ENCODE measurements at places on chromosomes 4 and X. TPM values are rescaled to one million over a fixed set of nuclear protein-coding genes. Genes with fewer than 3 reads are reported as not detected.
A peak's percentile ranks its signal among the peaks of the same experiment; 100 is the strongest.

Gene ODAM
- polyA plus RNA-seq, result not detected

- H3K27ac ChIP-seq, result no peak overlapping the region
- no peak for DNase-seq
- no peaks in the 10 kb centered on the region for H3K36me3 ChIP-seq
- H3K27me3 ChIP-seq, result no peaks in the 10 kb centered on the region
- no peaks in the 10 kb centered on the region for H3K4me1 ChIP-seq
These were observed 145.5 kb downstream of the SHOX start for GRCh38 chrX:776061-776460.

- DNase-seq, result peak; percentile 95
- H3K36me3 ChIP-seq, result no peaks in the 10 kb centered on the region
- H3K4me1 ChIP-seq, result peaks cover 19% of the 10 kb centered on the region
- no peaks in the 10 kb centered on the region for H3K27me3 ChIP-seq
- peak within 1 kb of the TSS; percentile 87 for H3K27ac ChIP-seq
- peak within 1 kb of the TSS; percentile 96 for H3K4me3 ChIP-seq
These were observed at the start of gene TSPAN5 for GRCh38 chr4:98658287-98659105. Gene TSPAN5, minus strand, starts transcription at chr4:98658611.

Gene UGT2B15
- polyA plus RNA-seq, result not detected

Gene RENBP
- polyA plus RNA-seq, result 0.90 TPM
